GDM1 (cell line): ENCODE measurements at places on chromosomes 6 and 20.

- no peak for DNase-seq
Observed at GRCh38 chr6:92827104-92827503, 592.3 kb downstream of the EPHA7 start.

GRCh38 chr6:127178746-127179145 lies 60.3 kb downstream of the RSPO3 start:
- DNase-seq = no peak

DNA sequence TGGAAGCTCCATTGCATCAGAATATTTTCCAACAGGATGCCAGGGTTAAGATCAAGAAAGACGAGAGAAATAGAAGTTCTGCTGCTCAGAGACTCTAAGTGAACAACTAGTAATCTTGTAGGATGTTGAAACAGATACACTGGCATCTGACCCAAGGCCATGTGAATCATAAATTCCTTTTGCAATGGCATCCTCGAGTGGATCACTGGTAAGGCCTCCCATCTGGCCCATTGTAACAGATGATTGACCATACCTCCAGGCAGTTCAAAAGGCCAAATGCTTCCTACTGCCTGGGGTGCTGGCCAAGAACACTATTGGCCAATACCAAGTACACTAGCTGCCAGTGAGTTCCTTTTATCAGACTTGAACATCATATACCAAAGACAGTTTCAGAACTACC lies 9.9 kb upstream of the SLC17A3 start:
- no peak for DNase-seq

GRCh38 chr6:6652932-6653331 lies 64.4 kb downstream of the LY86 start:
- no peak for DNase-seq

GRCh38 chr6:25381077-25381476 lies 101.9 kb downstream of the CARMIL1 start:
- no peak for DNase-seq

- no peak for DNase-seq
Observed at GRCh38 chr20:24422091-24422760, 47.2 kb upstream of the SYNDIG1 start.

DNA sequence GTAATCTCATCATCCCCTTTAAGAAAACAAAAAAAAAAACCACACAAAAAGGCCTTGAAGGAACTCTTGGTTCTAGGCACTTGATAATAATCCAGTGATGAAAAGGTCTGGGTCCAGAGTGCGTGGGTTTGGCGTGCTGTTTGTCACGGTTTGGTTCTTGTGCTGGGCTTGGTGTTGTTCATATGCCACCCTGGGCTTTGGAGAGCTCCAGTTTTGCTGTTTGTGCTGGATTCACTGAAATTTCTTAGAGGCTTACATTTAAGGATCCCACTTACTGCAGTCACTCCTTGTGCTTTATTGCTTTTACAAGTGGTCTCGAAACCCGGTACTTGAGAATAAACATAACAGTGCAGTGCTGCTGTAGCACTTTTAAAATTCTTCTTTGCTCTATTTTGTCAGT lies 68.8 kb upstream of the XRN2 start:
- DNase-seq = no peak

DNA sequence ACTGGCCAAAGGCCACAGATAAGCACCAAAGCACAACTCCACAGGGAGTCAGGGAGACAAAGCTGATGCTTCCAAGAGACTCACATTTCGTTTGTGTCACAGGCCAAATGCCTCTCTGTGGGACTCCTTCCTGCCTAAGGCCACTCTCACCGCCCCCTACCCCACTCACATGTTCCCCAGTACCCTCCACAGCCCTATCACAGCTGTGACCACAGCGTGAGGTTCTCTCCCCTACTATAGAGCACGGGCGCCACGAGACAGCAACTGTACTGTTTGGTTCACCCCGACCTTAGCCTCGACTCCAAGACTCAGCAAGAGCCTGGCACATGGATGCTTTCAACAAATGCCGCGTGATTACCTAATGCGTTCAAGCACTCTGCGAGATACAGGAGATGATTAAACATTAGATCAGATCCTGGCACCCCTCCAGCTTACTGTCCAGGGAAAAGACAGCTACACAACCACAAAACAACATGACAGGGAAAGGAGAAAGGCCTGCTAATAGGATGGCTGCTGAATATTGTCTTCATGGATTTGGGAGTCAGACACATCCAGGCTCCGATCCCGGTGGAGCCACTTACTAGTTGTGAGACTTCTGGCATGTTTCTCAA lies 105.5 kb downstream of the AGPAT4 start:
- no peak for DNase-seq

- no peak for DNase-seq
Observed at GRCh38 chr6:101401792-101402621, 8.5 kb downstream of the GRIK2 start.

DNA sequence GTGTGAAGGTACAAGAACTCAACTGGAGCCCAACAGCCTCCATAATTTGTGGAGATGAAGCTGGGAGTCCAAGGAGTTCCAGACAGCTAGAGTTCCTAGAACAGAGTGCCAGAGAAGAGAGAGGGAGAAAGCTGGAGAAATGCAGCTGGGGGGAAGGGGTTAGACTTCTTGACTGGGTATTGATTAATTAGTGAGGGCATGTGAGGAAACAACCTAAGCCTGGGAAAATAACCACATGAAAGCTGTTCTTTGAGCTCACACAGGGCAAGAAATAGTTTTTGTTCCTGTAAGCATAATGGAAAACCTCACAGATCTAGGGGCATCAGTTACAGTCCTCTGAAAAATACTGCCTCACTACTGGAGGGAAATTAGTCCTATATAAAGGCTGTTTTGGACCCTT lies 230.5 kb upstream of the FKBP1C start:
- DNase-seq = no peak

- DNase-seq = no peak
Observed at GRCh38 chr6:72861935-72862432, 240.1 kb downstream of the KCNQ5 start.

GRCh38 chr20:12166053-12166717 lies 248.5 kb downstream of the BTBD3 start:
- no peak for DNase-seq

DNA sequence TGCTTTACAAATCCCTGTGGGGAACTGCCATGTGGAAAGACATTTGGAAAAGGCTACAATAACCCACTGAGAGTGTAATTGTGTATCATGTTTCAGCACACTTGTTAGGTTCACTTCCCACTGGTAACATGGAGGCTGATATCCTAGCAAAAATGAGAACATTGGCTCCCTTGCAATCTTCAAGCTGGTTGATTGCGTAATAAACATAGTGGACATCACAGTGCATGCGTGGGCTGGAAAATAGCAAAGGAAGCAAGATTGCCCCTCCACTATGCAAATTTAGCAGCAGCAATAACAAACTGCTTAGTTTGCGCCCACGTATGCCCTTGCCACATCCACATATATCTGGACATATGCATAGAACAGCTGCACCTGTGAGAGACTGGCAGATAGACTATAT lies 410.2 kb downstream of the MEI4 start:
- DNase-seq = no peak

GRCh38 chr20:1687053-1687452 lies 29.5 kb upstream of the SIRPG start:
- no peak for DNase-seq

DNA sequence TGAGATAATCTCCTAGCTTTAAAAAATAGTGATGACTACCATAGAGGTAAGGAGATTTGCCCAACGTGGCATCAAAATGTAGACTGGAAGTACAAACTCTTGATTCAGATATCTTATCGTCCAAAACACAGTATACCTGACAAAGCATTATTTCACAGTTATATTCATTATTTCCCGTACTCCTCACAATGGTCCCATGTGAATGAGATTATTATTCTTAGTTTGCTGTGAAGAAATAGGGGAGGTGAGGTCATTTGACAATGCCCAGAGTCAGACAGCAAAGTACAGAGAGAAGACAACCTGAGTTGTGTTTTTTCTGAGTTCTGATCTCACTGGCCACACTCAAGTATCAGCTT lies 1.2 kb upstream of the TFB1M start:
- DNase-seq = no peak

DNA sequence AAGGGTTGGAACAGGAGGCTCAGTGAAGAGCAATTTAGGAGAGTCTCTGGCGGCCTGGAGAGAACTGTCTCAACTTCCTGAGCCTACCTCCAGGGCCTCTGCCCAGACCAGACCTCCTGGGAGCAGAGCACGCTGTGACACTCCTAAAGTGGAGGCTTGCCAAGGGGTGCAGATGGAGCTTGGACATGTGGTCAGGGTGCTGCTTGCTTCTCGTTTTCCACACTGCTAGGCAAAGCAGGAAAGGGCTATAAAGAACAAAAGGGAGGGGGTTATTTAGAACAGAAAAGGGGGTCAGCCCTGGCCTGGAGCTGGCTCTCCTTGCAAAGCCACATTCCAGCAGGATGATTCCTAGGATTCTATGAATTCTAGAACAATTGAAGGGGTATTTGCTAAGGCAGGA lies 145.7 kb upstream of the GGTLC1 start:
- no peak for DNase-seq

- no peak for DNase-seq
Observed at GRCh38 chr6:46254946-46255345, 84.2 kb upstream of the ENPP5 start.

DNA sequence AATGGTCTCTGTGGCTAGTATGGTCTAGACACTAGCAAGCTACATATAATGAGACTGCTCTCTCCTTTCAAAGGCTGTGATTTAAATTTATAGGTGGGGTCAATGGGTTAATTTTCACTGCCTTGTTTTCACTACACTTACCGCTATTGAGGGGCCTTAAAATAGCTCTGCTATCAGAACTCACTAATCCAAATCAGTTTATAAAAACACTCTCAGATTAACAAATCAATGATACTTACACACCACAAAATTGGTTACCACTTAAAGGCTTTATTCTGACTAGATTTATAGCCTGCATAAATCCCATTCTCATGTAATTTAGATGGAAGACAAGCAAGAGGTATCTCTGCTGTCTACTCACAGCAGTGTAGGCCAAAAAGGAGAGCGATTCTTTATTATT lies 313.0 kb upstream of the AGPAT4 start:
- no peak for DNase-seq

- DNase-seq = no peak
Observed at GRCh38 chr6:2179950-2180349, 65.5 kb downstream of the GMDS start.

GRCh38 chr6:138406443-138406842 lies 2.4 kb downstream of the HEBP2 start:
- no peak for DNase-seq
